ENCODE measurements at places on chromosomes 5 and 9. TPM values are rescaled to one million over a fixed set of nuclear protein-coding genes. Genes with fewer than 3 reads are reported as not detected.
A peak's percentile ranks its signal among the peaks of the same experiment; 100 is the strongest.

GRCh38 chr5:102799017-102799416 lies 43.9 kb downstream of the PAM start:
- no peaks in the 10 kb centered on the region for H3K4me1 ChIP-seq
- no peaks in the 10 kb centered on the region for H3K36me3 ChIP-seq
- no peaks in the 10 kb centered on the region for H3K27me3 ChIP-seq
- H3K4me3 ChIP-seq: no peak overlapping the region

- H3K27ac ChIP-seq: no peak overlapping the region
- H3K4me3 ChIP-seq: no peak overlapping the region
- no peaks in the 10 kb centered on the region for H3K36me3 ChIP-seq
- H3K27me3 ChIP-seq: no peaks in the 10 kb centered on the region
These were observed 283.9 kb upstream of the RFX3 start for GRCh38 chr9:3809724-3810123.

The FAM153A gene
- 128 TPM for total RNA-seq

- no peak overlapping the region for H3K27ac ChIP-seq
- H3K4me1 ChIP-seq: no peaks in the 10 kb centered on the region
- no peaks in the 10 kb centered on the region for H3K36me3 ChIP-seq
- no peak overlapping the region for H3K4me3 ChIP-seq
- H3K27me3 ChIP-seq: no peaks in the 10 kb centered on the region
These were observed 85.0 kb upstream of the SSBP2 start for GRCh38 chr5:81835814-81836367.

GRCh38 chr9:24090566-24090965 lies 264.5 kb upstream of the ELAVL2 start:
- H3K27ac ChIP-seq: no peak overlapping the region
- H3K4me1 ChIP-seq: no peaks in the 10 kb centered on the region
- DNase-seq: no peak
- H3K27me3 ChIP-seq: no peaks in the 10 kb centered on the region
- no peaks in the 10 kb centered on the region for H3K36me3 ChIP-seq

GRCh38 chr5:16082053-16082452 lies 97.5 kb downstream of the MARCHF11 start:
- no peaks in the 10 kb centered on the region for H3K4me1 ChIP-seq
- no peaks in the 10 kb centered on the region for H3K27me3 ChIP-seq

GRCh38 chr5:143938230-143938629 lies 126.3 kb downstream of the HMHB1 start:
- H3K4me3 ChIP-seq: no peak overlapping the region
- no peaks in the 10 kb centered on the region for H3K4me1 ChIP-seq
- no peaks in the 10 kb centered on the region for H3K27me3 ChIP-seq
- no peak for DNase-seq
- H3K36me3 ChIP-seq: no peaks in the 10 kb centered on the region

The ANKRD18B gene
- total RNA-seq: 49.4 TPM

GRCh38 chr9:137053944-137054931 lies at the start of gene ENTPD2:
Gene ENTPD2, minus strand, starts transcription at chr9:137054061. Its CDS starts 64 bp downstream, at chr9:137053997.
- peak within 1 kb of the TSS; percentile 10 for H3K27ac ChIP-seq
- H3K4me3 ChIP-seq: peak within 1 kb of the TSS; percentile 60
- H3K36me3 ChIP-seq: no peaks in the 10 kb centered on the region
- H3K27me3 ChIP-seq: no peaks in the 10 kb centered on the region

GRCh38 chr5:37495668-37496347 lies 116.7 kb downstream of the WDR70 start:
- H3K4me1 ChIP-seq: no peaks in the 10 kb centered on the region
- no peaks in the 10 kb centered on the region for H3K36me3 ChIP-seq
- DNase-seq: peak; percentile 21
- H3K27me3 ChIP-seq: no peaks in the 10 kb centered on the region
- no peak overlapping the region for H3K4me3 ChIP-seq
